ENCODE measurements at places on chromosomes 11 and 22. TPM values are rescaled to one million over a fixed set of nuclear protein-coding genes. Genes with fewer than 3 reads are reported as not detected.

DSCAML1 gene
- polyA plus RNA-seq, result not detected

CRACR2B gene
- polyA plus RNA-seq, result 0.26 TPM

DMC1 gene
- polyA plus RNA-seq, result 0.29 TPM

MYBPC3 gene
- not detected for polyA plus RNA-seq

SLC36A4 gene
- 15.4 TPM for polyA plus RNA-seq

LRRC75B gene
- polyA plus RNA-seq, result 5.2 TPM

CSNK2A3 gene
- 5.2 TPM for polyA plus RNA-seq

CCDC134 gene
- 2.6 TPM for polyA plus RNA-seq

POLDIP3 gene
- 50.6 TPM for polyA plus RNA-seq

C11orf91 gene
- polyA plus RNA-seq, result not detected

B3GAT1 gene
- polyA plus RNA-seq, result not detected

OLFML1 gene
- 0.10 TPM for polyA plus RNA-seq

ACR gene
- not detected for polyA plus RNA-seq

NXPE1 gene
- polyA plus RNA-seq, result not detected

FZD4 gene
- 4.3 TPM for polyA plus RNA-seq

SLC17A6 gene
- polyA plus RNA-seq, result not detected

TRIM22 gene
- 79.9 TPM for polyA plus RNA-seq

TIGD3 gene
- polyA plus RNA-seq, result 0.11 TPM

UPK3A gene
- not detected for polyA plus RNA-seq

DNAJB7 gene
- not detected for polyA plus RNA-seq

EIF3F gene
- 297 TPM for polyA plus RNA-seq

FADD gene
- 35.8 TPM for polyA plus RNA-seq

CD3D gene
- not detected for polyA plus RNA-seq

PLAAT4 gene
- 4.7 TPM for polyA plus RNA-seq

FGF3 gene
- not detected for polyA plus RNA-seq
